Upper lobe of left lung (tissue), 6 donors: ENCODE measurements at places on chromosomes 12 and 14.
A peak's percentile ranks its signal among the peaks of the same experiment; 100 is the strongest.

- DNase-seq, result no peak
These were observed 374.9 kb downstream of the GXYLT1 start for GRCh38 chr12:41769810-41770209.

DNA sequence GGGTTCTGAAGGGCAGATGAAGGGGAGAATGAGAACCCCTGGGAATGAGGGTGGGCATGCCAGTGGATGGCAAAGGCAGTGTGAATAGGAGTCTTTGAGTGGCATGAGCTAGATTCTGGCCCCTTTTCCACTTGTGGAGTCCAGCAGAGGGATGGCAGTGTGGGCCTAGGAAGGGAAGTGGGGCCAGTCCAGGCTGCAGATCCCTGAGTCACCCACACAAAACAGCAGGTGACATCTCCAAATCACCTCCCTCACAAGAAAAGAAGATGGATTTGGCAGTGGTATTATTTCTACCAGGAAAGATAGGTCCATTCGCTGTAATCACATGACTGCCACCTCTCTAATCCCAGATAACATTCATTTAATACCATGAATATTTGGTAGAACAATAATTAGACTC, 151.3 kb downstream of the TTC7B start:
- DNase-seq, result no peak

GRCh38 chr14:24428628-24429394, 657 bp downstream of the CBLN3 start:
- DNase-seq, result peak; percentile 78

GRCh38 chr12:13273097-13273496, 76.6 kb downstream of the EMP1 start:
- no peak for DNase-seq

- DNase-seq, result peak; percentile 30
These were observed 204.3 kb downstream of the AEBP2 start for GRCh38 chr12:19643635-19644034.

DNA sequence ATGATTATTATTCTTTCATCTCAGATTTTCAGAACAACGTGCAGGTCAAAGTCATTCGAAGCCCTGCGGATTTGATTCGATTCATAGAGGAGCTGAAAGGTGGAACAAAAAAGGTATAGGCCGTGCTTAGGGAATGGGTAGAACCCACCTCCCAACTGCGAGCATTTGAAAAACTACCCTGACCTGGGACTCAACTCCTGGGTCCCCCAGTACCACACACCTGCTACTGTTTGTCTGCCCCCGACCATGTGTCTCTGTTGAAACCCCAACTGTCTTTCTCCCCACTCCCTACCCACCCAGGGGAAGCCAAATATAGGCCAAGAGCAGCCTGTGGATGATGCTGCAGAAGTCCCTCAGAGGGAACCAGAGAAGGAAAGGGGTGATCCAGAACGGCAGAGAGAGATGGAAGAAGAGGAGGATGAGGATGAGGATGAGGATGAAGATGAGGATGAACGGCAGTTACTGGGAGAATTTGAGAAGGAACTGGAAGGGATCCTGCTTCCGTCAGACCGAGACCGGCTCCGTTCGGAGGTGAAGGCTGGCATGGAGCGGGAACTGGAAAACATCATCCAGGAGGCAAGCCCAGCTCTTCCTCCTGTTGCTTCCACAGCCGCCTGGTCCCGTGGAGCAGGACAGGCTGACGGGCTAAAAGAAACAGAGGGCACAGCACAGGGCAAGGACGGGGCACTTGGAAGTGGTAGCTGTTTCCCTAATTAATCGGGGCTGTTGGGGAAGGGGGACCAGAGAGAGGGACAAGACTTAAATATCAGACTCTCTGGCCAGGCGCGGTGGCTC, 20.5 kb downstream of the AGAP2 start:
- no peak for DNase-seq

GRCh38 chr12:2560356-2560755, 234.4 kb upstream of the FKBP4 start:
- no peak for DNase-seq

DNA sequence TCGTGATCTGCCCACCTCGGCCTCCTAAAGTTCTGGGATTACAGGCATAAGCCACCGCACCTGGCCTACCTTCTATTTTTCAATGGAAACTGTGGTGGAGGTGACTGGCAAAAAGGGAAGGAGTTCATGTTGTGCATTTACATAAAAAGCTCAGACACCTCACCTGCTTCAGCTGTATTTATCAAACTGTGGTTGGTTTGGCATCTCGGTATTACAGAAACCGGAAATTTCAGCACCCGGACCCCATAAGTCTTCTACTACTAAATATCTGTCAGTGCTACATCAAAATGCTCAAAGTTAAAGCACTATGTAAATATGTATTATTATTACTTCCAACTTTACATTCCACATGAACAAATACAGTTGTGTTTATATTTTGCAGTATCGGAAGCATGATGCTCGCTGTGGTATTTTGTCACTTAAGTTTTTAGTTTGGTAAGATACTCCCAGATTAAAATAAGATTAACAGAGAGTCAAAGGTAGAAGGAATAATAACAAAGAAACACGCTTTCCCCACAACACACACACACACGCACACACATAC, 95.4 kb downstream of the ITPR2 start:
- DNase-seq, result no peak

GRCh38 chr12:62372825-62373224, 93.8 kb upstream of the MON2 start:
- no peak for DNase-seq

DNA sequence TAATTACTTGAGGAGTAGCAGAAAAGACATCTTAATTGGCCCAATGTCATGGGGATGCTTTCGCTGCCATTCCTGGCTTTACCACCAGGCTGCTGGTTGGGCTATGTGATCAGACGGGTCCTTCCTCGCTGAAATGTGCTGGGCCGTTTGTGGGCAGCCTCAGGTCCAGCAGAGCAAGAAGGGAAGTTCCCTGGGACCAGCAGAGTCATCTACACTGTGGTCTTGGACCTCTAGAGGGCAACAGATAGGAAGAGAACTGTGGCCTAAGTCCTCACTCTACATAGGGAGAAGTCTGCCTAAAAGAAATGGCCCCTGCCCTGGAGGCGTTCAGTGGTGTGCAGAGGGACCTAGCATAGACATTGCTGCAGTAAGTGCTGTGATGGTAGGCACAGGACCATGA, 10.9 kb downstream of the EVL start:
- DNase-seq, result no peak

GRCh38 chr14:65846196-65846868, 433.8 kb downstream of the FUT8 start:
- DNase-seq, result no peak

- DNase-seq, result no peak
These were observed 188.9 kb upstream of the NTF3 start for GRCh38 chr12:5243014-5243413.

GRCh38 chr12:128418944-128419343, 152.0 kb downstream of the TMEM132C start:
- DNase-seq, result no peak

- DNase-seq, result no peak
These were observed 324.2 kb downstream of the ZFP36L1 start for GRCh38 chr14:68468437-68469207.

- DNase-seq, result no peak
These were observed 241.2 kb upstream of the G2E3 start for GRCh38 chr14:30317729-30318128.

DNA sequence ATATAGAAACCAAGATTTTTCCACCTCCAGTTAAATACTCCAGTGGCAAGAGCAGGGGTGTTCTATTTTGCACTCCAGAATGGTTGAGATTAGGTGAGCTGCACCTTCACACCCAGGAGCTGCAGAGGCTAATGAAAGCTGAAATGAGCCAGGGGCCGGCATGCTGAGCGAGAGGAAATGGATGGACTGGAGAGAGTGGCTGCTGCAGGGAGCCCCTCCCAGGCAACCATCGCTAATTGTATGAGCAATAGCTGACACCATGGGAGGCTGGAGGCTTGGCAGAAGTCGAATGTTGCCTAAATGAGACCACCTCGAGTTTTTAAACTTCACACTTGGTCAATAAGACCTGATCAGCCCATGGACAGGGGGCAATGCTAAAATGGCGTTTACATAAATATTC, 301.8 kb upstream of the TMPO start:
- DNase-seq, result no peak

- DNase-seq, result no peak
These were observed 215.1 kb downstream of the CACNA1C start for GRCh38 chr12:2267703-2268470.

GRCh38 chr14:100012478-100013327, 52.5 kb upstream of the EVL start:
- no peak for DNase-seq

GRCh38 chr14:91303091-91303923, 58.8 kb upstream of the GPR68 start:
- DNase-seq, result no peak

- DNase-seq, result no peak
These were observed 471 bp downstream of the MTRFR start for GRCh38 chr12:123233505-123234308.

GRCh38 chr12:68358532-68359485, 26.6 kb upstream of the MDM1 start:
- DNase-seq, result peak; percentile 41

DNA sequence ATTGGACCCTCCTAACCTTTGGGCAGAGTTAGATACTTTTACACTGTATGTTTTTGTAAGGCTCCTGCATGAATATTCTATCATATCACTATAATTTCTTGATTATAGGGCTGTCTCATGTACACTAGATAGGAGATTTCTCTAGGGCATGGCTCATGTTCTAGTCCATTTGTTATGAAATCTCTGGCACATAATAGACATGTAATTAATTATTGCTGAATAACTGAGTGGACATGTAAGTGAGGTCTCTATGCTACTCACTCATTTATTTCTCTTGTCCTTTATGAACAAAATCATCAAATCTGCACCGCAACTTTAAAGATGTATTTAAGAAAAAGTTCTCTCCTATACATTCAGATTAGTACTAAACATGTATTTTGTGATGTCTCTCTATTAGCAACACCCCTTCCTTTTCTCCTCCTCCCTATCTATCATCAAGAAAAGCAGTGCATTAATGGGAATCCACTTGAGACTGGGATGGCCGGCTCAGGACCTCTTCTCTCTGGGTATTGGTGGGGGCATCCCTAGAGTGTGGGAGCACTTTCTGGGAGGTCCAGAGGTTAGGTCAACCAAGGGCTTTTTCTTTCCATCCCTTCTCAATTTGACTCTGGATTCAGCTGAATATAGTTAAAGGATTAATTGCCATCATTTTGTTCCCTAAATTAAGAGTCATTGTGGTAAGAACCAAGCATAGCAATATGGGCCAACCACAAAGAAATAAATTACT, 168.0 kb upstream of the HMGA2 start:
- DNase-seq, result no peak

DNA sequence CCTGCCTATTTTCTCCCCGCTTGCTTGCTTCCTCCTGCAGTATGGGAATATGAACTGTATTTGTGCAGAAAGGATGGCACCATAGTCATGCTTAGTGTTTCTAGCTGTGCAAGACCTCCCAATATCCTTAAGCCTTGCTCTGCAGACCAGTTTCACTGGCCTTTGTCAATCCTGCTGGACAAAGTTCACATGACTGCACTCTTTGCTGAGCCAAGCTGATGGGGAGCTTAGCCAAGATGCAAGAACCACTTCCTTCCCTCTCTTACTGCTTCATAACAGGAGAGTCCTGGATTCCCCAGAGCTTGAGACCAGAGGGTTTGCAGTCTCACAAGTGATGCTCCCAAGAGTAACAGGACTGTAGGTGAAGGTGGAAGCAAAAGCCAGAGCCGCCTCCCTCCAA, 3.8 kb downstream of the ASIC1 start:
- DNase-seq, result no peak

GRCh38 chr14:36506732-36507614, 13.1 kb downstream of the NKX2-1 start:
- DNase-seq, result no peak

DNA sequence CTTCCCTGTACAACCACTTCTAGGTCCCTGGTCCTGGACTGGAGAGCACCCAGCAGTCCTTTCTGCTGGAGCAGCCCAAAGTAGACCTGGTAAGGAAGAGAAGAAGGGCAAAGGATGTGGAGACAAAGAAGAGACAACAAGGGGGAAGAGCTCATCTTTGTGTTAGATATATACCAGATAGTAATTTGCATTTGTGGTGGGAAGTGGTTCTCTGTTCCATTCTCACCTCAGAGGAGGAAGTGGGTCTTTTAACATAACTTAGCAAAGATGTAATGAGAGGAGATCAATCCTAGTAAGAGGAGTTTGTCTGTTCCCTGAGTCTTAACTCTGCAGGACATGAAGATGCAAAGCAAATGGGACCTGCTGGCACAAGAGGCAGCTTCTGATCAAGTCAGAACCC, 8.0 kb downstream of the CCDC198 start:
- no peak for DNase-seq

GRCh38 chr12:76583301-76583700, 23.7 kb upstream of the OSBPL8 start:
- DNase-seq, result no peak

GRCh38 chr14:35258420-35258819, 33.8 kb upstream of the PSMA6 start:
- DNase-seq, result no peak

- no peak for DNase-seq
These were observed 103.9 kb downstream of the ZFP36L1 start for GRCh38 chr14:68688872-68689371.

DNA sequence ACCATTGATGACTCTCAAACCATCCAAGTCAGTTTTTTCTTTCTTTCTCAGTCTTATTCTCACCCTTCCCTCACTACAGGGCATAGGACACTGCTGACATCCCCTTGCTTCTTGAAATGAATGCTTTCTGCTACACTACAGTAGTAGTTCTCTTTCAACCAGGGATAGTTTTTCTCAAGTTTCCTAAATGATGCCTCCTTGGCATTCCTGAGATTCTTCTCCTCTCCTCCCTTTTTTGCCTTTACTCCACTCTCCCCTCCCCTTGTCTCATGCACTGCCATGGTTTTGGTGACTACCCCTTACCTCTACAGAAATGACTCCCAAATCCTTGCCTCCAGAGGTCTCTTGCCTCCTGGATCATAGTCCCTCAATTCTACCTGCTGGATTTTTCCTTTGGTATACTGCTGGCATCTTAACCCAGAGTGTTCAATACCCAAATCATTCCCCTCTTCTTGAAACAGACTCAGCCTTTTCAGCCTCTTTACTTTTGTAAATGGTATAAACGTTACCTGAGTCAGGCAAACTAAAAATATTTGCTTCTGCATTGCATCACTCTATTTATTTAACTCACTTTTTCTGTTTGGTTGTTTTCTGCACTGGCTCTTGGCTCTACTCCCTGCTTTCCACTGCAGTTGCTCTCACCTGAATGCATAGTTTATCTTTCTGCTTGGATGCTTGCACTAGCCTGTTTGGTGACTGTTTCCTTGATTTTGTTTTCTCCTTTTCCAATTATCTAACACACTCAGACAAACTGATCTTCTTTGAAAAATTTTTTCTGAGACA, 211.6 kb upstream of the IGF1 start:
- DNase-seq, result no peak

DNA sequence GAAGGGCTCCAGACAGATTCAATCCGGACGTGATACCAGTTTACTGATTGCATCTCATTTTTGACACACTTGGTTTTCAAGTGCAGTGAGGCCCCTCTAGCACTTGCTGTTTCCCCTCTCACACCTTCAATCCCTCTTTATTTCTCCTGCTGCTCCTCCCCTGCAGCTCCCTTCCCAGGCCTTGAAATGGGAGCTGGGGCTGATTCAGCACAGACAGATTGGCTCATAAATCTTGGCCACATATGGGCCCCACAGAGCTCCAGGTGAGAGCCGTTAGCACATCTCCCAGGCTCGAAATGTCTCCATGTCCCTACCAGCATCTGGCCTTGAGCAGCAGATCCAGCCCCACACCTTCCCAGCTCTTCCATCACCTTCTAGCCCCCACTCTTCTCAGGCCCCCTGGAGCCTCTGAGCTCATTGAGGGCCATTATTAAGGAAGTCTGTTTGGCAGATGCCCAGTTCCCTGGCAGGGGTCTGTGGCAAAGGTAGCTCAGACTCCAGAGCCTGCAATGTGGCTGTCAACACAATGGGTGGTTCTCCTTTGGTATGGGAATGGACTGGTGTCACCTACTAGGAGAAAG, 220.3 kb upstream of the FKBP4 start:
- no peak for DNase-seq
